Mesothelial cell of epicardium (in vitro differentiated cells): ENCODE measurements at places on chromosomes 4 and X. TPM values are rescaled to one million over a fixed set of nuclear protein-coding genes. Genes with fewer than 3 reads are reported as not detected.
A peak's percentile ranks its signal among the peaks of the same experiment; 100 is the strongest.

DKK2 gene
- 23.5 to 26.3 TPM (median 25.3 TPM) in 3 replicates for total RNA-seq

GRCh38 chrX:80876877-80877276 lies 67.2 kb upstream of the BRWD3 start:
- H3K36me3 ChIP-seq = no peaks in the 10 kb centered on the region
- H3K4me3 ChIP-seq = no peak overlapping the region
- H3K27ac ChIP-seq = no peak overlapping the region
- no peaks in the 10 kb centered on the region for H3K27me3 ChIP-seq

CNKSR2 gene
- total RNA-seq = 9.1 to 11.2 TPM (median 10.8 TPM) in 3 replicates

DNA sequence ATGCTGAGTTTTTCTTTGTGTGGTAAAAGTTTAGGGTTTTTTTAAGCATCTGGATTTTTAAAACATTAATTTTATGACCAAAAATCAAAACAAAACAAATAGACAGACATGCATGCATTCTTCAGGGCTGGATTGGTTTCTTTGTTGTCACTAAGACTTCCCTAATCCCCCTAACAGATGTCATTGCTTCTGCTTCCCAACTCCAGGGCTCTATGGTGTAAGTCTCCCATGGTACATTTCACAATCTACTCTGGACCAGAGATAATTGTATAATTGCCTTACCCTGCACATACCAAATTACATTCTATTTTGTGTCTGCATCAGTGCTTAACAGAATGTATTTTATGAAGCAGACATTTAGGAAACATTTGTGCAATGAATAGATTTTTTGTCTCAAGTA lies 529.1 kb upstream of the SMIM31 start:
- H3K36me3 ChIP-seq = no peaks in the 10 kb centered on the region
- no peak overlapping the region for H3K4me3 ChIP-seq
- no peaks in the 10 kb centered on the region for H3K4me1 ChIP-seq
- no peak for DNase-seq

RTL9 gene
- 0.43 to 0.55 TPM (median 0.47 TPM) in 3 replicates for total RNA-seq

DNA sequence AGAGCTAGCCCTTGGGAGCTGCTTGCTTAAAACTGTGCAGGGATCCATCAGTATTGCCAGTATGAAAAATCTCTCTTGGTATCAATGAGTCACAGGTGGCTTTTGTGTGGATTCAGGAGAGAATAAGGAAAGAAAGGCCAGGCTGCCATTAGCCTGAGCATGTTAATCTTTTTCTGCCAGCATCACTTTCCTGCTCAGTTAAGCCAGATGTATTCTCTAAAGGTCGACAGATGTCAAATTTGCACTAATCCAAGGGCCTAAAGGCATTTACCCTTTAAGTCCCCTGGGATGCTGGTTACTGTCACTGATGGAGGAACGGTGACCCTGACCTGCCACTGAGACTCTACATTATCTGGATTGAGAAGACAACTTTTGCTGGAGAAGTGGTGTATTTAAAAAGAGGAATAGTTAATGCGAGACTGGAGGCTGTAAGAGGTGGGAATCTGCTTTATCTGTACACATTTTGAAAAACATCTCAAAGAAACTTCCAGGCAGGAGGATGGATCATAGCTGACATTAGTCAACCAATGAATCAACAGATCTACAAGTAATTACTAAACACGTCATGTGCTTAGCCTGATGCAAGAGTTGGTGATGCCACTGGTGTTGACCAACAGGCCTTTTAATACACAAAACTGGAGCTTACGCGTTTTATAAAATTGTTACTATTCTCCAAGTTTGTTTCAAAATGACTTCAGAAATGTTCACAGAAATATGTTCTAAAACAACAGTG lies 241.4 kb upstream of the ANXA3 start:
- H3K27ac ChIP-seq = peak overlapping the region; percentile 74
- no peaks in the 10 kb centered on the region for H3K27me3 ChIP-seq
- H3K4me3 ChIP-seq = no peak overlapping the region
- peaks cover 48% of the 10 kb centered on the region for H3K4me1 ChIP-seq
- peaks cover 19% of the 10 kb centered on the region for H3K36me3 ChIP-seq
- no peak for DNase-seq

RIPPLY1 gene
- not detected in 3 replicates for total RNA-seq

DNA sequence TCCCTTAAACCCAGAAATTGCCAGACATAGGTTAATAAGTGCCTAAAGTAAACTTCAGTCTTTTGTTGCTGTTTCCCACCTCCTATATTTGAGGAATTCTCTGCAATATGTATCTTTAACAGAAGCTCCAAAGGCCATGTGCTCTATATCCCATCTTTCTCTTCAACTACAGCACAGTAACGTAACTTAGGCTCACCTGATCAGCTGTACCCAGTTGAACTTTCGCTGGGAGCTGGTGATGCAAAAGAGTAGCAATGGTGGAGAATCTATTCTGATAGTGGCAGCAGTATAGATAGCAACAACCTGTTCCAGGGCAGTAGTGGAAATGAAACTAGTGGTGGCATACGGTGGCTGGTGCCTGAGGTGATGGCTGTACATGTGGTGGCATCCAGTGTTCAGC lies 33.2 kb upstream of the YTHDC1 start:
- no peak overlapping the region for H3K27ac ChIP-seq
- no peak overlapping the region for H3K4me3 ChIP-seq
- peaks cover 4% of the 10 kb centered on the region for H3K27me3 ChIP-seq

ADH1B gene
- total RNA-seq = 0.14 TPM in 1 of 3 replicates, not detected in the others

GPR34 gene
- not detected in 3 replicates for total RNA-seq

DNA sequence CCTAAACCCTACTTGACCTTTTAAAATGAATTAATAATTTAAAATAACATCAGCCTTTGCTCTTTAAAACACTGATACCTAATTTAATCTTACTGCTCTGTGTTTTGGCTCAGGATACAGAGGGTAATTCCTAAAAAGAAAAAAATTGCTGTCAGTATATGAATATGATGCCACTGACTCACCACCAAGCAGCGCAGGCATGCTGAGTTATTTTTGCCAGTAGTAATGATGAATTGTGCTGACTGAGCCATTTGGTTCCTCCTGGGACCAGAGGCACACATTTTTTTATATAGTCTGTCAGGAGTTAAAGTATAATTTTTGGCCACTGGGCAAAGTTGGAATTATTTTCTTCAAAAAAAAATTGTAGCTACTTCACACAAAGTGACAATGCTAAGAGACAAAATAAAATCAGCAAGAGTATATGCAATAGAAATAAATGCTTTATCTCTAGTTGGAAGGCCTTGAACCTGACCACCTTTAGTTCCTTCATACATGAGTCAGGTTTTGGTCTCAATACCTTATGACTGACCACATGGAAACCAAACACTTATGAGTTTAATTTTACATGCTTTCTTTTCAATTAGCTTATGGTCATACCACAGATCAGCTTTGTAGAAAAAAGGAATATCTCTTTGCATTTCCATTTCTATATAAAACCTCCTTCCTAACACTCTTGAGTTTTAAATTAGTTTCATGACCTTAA lies 115.1 kb downstream of the PPP3CA start:
- H3K36me3 ChIP-seq = no peaks in the 10 kb centered on the region
- H3K27me3 ChIP-seq = no peaks in the 10 kb centered on the region
- no peak overlapping the region for H3K27ac ChIP-seq
- H3K4me3 ChIP-seq = no peak overlapping the region

MAML3 gene
- 24.8 to 26.9 TPM (median 26.0 TPM) in 3 replicates for total RNA-seq

GRCh38 chrX:21723814-21724213 lies 34.1 kb downstream of the SMPX start:
- no peak for DNase-seq
- H3K4me1 ChIP-seq = peaks cover 30% of the 10 kb centered on the region
- H3K36me3 ChIP-seq = no peaks in the 10 kb centered on the region
- H3K27ac ChIP-seq = no peak overlapping the region
- H3K4me3 ChIP-seq = no peak overlapping the region

GRCh38 chr4:82124932-82125786 lies 248.6 kb downstream of the HNRNPD start:
- no peak overlapping the region for H3K27ac ChIP-seq
- H3K4me3 ChIP-seq = no peak overlapping the region
- DNase-seq = no peak

CTPS2 gene
- total RNA-seq = 75.1 to 78.1 TPM (median 75.3 TPM) in 3 replicates

GRCh38 chrX:125248931-125249330 lies 70.7 kb upstream of the TEX13C start:
- no peaks in the 10 kb centered on the region for H3K36me3 ChIP-seq
- no peak for DNase-seq
- H3K4me3 ChIP-seq = no peak overlapping the region
- H3K27me3 ChIP-seq = no peaks in the 10 kb centered on the region
- no peak overlapping the region for H3K27ac ChIP-seq

DNA sequence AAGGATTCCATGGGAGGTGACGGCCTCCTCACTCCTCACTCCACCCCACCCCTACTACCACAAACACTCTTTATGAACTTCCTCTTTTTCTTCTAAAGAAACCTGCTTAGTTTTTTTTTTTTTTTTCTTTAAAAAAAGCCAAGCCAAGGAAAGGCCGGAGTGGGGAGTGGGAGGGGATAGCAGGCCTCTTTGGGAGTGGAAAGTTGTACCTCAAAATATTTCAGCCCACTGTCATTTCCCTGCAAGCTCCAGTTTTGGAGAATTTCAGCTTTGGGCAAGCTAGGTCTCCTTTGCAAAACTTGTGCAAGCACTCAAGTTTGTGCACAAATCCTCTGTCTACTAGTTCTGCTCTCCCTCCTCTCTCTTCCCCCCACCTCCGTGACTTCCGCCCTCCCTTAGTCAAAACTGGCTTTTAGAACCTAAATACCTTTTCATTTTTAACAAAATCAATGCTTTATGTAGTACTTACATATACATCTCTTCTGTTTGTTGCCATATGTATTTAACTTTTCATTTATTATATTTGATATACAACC lies 512 bp upstream of the ANTXR2 start:
- no peak for DNase-seq
- peak overlapping the region; percentile 94 for H3K27ac ChIP-seq
- peaks cover 42% of the 10 kb centered on the region for H3K4me1 ChIP-seq
- no peaks in the 10 kb centered on the region for H3K36me3 ChIP-seq
- H3K4me3 ChIP-seq = peak overlapping the region; percentile 98

GRCh38 chr4:137510557-137511265 lies 21.6 kb downstream of the PCDH18 start:
- no peak overlapping the region for H3K4me3 ChIP-seq
- no peaks in the 10 kb centered on the region for H3K27me3 ChIP-seq
- H3K27ac ChIP-seq = peak overlapping the region; percentile 89
- H3K4me1 ChIP-seq = peaks cover 38% of the 10 kb centered on the region

FRG2 gene
- total RNA-seq = not detected in 3 replicates

GRCh38 chrX:113920661-113921060 lies 663.2 kb upstream of the HTR2C start:
- H3K4me1 ChIP-seq = peaks cover 17% of the 10 kb centered on the region
- DNase-seq = no peak
- H3K4me3 ChIP-seq = no peak overlapping the region
- no peak overlapping the region for H3K27ac ChIP-seq
- H3K27me3 ChIP-seq = no peaks in the 10 kb centered on the region

GRCh38 chrX:93985344-93986307 lies 311.6 kb downstream of the FAM133A start:
- DNase-seq = no peak
- no peaks in the 10 kb centered on the region for H3K4me1 ChIP-seq
- no peak overlapping the region for H3K4me3 ChIP-seq
- no peak overlapping the region for H3K27ac ChIP-seq
- no peaks in the 10 kb centered on the region for H3K36me3 ChIP-seq

GRCh38 chrX:104565791-104566680 lies at the start of gene IL1RAPL2:
Gene IL1RAPL2, plus strand, starts transcription at chrX:104566199.
- no peak within 1 kb of the TSS for H3K27ac ChIP-seq
- peak within 1 kb of the TSS; percentile 77 for H3K4me3 ChIP-seq
- no peaks in the 10 kb centered on the region for H3K36me3 ChIP-seq
- peak; percentile 24 for DNase-seq

CLIC2 gene
- 0.54 to 2.1 TPM (median 0.97 TPM) in 3 replicates for total RNA-seq

DNA sequence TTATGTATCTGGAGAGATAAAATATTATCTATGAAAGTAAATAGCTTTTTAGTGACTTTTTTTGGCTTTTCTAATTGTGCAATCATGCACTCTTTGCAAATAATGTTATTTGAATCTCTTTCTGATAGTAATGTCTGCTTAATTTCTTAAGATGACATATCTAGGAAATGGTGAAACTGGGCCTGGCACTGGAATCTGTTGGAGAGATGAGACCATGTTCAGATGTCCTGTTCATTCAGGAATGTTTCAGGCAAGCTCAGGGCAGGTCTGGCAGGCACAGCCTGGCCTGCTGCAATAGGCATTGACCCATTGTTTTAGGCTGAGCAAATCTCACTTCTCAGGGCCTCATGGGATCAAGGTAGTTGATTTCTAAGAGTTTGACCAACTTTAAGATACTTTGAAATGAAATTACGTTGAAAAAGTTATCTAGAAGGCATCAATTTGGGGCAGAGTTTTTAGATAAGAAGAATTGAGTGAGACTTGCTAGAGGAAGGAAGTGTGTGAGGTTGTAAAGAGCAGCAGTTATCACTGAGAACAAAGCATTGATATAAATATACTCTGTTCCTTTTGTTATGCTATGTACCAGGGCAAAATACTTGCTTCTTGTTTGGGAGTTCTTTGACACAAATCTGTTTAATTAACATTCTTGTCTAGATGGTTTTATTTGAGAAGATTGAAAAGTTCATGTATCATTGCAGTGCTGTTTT lies 133.0 kb upstream of the LEF1 start:
- peaks cover 4% of the 10 kb centered on the region for H3K27me3 ChIP-seq
- H3K27ac ChIP-seq = peak overlapping the region; percentile 35
- no peak for DNase-seq

DNA sequence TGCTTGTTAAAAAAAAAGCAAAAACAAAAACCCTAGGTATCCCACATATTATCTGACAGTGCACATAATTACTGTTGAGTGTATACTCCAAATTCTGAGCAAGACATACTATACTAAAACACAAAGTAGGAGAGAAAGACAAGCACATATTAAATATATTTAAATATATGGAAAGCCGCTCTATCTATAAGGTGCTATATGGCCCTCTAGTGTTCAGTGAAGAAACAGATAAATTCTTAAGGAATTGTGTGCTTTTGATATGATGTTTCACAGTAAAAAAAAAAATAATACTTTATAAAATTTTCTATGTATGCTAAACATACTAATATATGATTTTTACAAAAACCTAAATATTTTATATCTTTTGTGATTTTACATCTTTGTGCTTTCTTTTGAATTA lies 137.8 kb downstream of the FBXW7 start:
- DNase-seq = no peak
- H3K27me3 ChIP-seq = no peaks in the 10 kb centered on the region
- peaks cover 8% of the 10 kb centered on the region for H3K36me3 ChIP-seq

MAN2B2 gene
- total RNA-seq = 23.2 to 24.6 TPM (median 24.0 TPM) in 3 replicates

GRCh38 chrX:110204986-110205385 lies 112.9 kb downstream of the AMMECR1 start:
- H3K4me3 ChIP-seq = no peak overlapping the region
- peaks cover 7% of the 10 kb centered on the region for H3K36me3 ChIP-seq
- peaks cover 9% of the 10 kb centered on the region for H3K4me1 ChIP-seq

MAGEC3 gene
- total RNA-seq = 0.16 to 0.38 TPM (median 0.18 TPM) in 3 replicates

- H3K4me1 ChIP-seq = peaks cover 72% of the 10 kb centered on the region
- H3K27me3 ChIP-seq = no peaks in the 10 kb centered on the region
- DNase-seq = no peak
- no peaks in the 10 kb centered on the region for H3K36me3 ChIP-seq
- peak overlapping the region; percentile 87 for H3K27ac ChIP-seq
Measured at GRCh38 chr4:113141901-113142346, 92.5 kb downstream of the ANK2 start.

GRCh38 chrX:56762220-56762619 lies 33.2 kb downstream of the NBDY start:
- no peak overlapping the region for H3K4me3 ChIP-seq
- H3K27me3 ChIP-seq = no peaks in the 10 kb centered on the region
- no peak overlapping the region for H3K27ac ChIP-seq
- no peak for DNase-seq
